ENCODE measurements at places on chromosomes 7 and 10. TPM values are rescaled to one million over a fixed set of nuclear protein-coding genes. Genes with fewer than 3 reads are reported as not detected.

DNA sequence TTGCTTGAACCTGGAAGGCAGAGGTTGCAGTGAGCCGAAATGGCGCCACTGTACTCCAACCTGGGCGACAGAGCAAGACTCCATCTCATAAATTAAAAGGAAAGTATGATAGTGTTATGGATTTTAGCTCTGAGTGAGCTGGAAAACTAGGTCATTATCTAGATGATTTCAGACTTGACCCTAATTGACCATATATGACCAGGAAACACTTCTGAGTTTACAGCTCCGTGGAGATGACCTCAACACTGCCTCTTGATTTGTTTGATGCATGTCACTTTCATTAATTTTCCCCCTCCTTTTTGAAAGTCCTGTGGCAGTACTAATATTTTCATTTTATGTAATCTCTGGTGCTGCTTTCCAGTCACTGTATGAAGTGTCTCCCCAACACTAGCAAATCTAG lies 7.8 kb upstream of the SEC61A2 start:
- no peaks in the 10 kb centered on the region for H3K27me3 ChIP-seq
- H3K36me3 ChIP-seq, result no peaks in the 10 kb centered on the region
- H3K27ac ChIP-seq, result no peak overlapping the region

DNA sequence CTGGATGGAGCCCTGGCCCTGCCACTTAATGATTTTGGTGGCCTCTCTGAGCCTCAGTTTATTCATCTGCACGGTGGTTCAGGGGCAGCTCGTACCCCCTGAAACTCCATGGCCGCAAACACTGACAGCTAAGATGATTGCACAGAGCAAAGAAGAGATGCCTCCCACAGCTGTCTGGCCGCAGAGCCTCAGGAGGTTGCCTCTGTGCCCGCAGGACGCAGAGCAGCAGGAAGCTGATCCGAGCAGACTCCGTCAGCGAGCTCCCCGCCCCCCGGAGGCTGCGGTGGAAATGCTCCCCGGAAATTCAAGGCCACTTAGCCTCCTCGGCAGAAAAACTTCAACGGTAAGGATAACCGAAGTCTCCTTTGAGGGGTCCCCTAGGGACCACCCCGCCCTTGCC lies 30.2 kb upstream of the C10orf53 start:
- no peaks in the 10 kb centered on the region for H3K36me3 ChIP-seq
- H3K27ac ChIP-seq, result no peak overlapping the region
- H3K4me1 ChIP-seq, result no peaks in the 10 kb centered on the region

- no peak overlapping the region for H3K27ac ChIP-seq
- H3K4me3 ChIP-seq, result no peak overlapping the region
- DNase-seq, result no peak
These were observed 23.4 kb downstream of the MCMBP start for GRCh38 chr10:119849031-119849789.

Gene UBN2
- total RNA-seq, result 12.1 TPM

Gene HECTD2
- 65.7 TPM for total RNA-seq

Gene GRID2IP
- not detected for total RNA-seq

DNA sequence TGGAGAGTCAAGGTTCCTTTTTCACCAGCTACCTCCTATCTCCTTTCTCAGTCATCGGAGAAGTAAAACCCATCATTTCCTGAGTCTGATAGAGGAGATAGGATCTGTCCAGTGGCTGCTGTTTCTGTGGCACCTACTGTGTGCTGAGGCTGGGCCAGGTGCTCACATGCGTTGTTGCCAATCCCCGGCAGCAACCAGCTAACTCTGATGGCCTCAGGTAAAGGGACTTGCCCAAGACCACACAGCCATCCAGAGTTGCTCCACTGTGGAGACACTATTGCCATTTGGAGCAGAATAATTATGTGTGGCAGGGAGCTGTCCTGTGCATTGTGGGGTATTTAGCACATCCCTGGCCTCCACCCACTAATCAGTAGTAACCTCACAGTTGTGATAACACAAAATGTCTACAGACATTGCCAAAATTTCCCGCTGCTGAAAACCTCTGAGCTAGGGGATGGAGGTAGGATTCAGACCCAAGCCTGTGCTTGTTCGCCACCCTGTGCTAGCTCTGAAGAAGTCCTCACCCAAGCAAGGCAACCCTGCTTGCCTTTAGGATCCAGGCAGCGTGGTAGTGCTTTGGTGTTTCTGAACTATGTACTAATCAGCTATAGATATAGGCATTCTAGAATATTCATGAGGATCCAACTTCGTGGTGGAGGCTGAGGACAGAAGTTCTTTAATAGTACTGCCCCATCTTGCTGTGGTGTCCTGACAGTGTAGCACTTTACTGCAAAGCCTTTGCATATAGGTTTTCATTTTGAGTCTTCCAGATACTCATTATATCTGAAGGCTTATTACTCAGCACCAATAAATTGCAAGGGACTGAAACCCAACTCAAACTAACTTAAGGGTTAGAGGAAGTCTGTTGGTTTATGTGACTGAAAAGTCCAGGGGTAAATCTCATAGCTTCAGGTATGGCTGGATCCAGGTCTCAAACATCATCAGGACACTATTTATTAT lies 164.6 kb downstream of the GRK5 start:
- H3K36me3 ChIP-seq, result no peaks in the 10 kb centered on the region
- no peak overlapping the region for H3K4me3 ChIP-seq
- peak overlapping the region; percentile 68 for H3K27ac ChIP-seq

GRCh38 chr10:11663763-11664555 lies 52.5 kb upstream of the USP6NL start:
- H3K36me3 ChIP-seq, result no peaks in the 10 kb centered on the region
- H3K27me3 ChIP-seq, result no peaks in the 10 kb centered on the region
- no peak overlapping the region for H3K27ac ChIP-seq
- H3K4me3 ChIP-seq, result no peak overlapping the region
- H3K4me1 ChIP-seq, result no peaks in the 10 kb centered on the region
- no peak for DNase-seq

- no peaks in the 10 kb centered on the region for H3K27me3 ChIP-seq
- H3K4me1 ChIP-seq, result no peaks in the 10 kb centered on the region
- no peak overlapping the region for H3K27ac ChIP-seq
- DNase-seq, result no peak
These were observed 170.4 kb downstream of the TAX1BP1 start for GRCh38 chr7:27910326-27910725.

Gene ZNF425
- total RNA-seq, result 8.8 TPM

DNA sequence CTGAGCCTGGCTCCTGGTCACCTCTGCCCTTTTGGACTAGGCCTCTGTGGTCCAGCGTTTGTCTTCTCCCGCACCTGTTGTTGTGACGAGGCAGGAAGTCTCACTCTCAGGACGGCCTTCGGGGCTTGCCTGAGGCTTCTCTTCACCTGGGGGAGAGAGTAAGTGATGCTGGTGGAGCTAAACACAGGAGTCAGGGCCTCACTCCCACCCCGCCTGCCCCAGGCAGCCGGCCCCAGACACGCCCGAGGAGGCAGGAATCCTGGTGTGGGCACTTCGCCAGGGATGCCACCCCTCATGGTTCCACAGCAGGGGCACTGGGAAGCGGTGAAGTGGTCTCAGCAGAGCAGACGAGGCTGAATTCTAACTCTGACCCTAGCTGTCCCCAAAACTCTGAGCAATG lies 42.4 kb downstream of the IL2RA start:
- no peak overlapping the region for H3K4me3 ChIP-seq
- H3K27me3 ChIP-seq, result no peaks in the 10 kb centered on the region
- H3K4me1 ChIP-seq, result no peaks in the 10 kb centered on the region
- no peak overlapping the region for H3K27ac ChIP-seq
- DNase-seq, result no peak
- H3K36me3 ChIP-seq, result no peaks in the 10 kb centered on the region
